Lower lobe of right lung (tissue), 2 donors: ENCODE measurements at places on chromosomes 3 and 15. TPM values are rescaled to one million over a fixed set of nuclear protein-coding genes. Genes with fewer than 3 reads are reported as not detected.

The CLRN1 gene
- not detected for total RNA-seq

DNA sequence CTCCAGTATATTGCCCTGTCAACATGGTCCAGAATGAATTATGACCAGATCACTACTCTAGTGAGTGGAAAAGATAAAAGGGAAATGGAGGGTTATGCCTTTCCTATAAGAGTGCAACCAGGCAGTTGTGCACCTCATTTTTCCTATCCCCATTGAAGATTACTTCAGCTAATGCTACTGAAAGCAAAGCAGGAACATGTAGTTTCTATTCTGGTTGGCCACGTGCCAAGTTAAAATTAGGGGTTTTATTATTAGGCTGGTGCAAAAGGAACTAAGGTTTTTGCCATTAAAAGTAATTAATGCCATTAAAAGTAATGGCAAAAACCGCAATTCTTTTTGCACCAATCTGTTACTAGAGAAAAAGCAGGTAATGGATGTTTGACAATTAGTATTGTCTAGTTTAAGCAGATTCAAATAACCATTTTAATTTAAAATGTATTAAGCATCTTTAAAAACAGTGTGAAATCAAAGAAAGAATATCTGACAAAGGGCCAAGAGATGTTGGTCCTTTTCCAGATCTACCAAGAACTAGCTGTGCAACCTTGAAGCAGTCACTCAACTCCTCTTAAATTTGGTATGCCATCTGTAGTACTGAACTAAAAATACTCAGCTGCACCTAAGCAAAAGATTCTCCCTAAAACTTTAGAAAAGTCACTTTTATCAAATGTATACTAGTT, 567.5 kb upstream of the CCDC54 start:
- DNase-seq: no peak

- DNase-seq: no peak
These were observed 65.2 kb upstream of the CHL1 start for GRCh38 chr3:131151-131888.

DNA sequence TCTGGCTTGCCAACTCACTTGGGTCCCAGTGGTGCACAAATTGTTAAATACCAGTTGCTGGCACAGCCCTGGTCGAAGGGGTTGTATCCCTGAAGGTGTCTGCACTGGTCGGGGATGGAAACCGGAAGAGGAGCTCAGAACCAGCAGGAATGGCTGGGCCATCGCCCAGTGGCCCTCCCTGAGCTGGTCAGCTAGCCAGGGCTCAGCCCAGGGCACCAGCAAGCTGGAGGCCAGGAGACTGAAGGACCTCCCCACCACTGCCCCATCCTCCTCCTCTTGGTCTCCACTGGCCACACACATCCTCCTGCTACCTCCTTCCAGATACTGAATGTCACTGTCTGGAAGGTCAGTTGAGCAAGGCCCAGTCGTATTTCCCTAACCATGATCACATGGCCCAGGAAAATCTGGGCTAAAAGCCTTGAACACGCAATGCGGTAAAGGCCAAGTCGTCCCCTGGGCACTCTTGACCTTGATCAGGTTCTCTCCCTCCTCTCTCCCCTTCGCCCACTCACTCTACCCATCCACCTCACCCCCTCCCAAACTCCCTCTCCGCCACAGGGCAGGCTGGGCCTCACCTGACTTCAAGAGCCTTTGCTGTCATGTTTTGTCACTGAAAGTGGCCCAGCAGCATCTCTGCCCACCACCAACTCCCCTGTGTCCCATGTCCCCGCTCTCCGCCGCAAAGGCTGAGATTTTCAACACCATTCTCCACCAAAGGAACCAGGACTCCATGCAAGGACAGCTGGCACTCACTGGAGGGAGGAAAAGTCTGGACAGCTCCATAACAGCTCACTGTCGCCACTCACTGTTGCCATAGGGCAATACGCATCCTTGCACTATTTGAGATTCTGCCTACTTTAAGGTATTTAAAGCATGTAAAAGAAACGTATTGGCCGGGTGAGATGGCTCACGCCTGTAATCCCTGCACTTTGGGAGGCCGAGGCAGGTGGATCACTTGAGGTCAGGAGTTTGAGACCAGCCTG, 12.1 kb downstream of the ZDHHC19 start:
- DNase-seq: no peak

DNA sequence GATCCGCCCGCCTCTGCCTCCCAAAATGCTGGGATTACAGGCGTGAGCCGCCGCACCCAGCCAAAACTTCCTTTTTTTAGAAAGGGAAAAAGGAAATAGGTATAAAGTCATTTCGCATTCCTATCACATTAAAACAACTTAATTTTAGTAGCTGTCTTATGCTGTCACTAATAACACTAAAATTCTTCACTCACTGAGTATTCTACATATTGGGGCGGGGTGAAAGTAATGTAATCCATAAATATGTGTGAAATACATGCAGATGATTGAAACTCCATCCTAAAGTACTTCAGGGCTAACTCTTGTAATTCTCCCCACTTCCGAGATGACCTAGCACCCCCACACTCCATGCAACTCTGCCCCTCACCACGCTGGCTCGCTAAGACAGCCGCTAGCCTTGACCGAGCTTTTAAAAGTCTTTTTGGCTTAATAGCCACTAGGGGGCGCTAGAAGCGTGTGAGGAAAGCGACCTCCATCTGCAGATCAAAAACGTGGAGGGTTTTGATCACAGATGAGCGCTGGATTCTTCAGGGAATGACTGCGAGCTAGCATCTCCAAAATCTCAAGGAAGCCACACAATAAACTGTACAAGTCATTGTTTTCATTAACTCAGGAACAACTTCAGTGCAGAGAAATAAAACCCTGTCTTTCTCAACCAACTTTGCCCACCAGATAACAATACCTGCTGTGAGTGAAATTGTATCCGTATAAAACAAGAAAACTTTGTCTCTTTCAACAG, 129.3 kb upstream of the IGF1R start:
- DNase-seq: no peak

GRCh38 chr3:179528772-179529171, 34.0 kb upstream of the ACTL6A start:
- no peak for DNase-seq

The HYAL2 gene
- total RNA-seq: 155 TPM

The GOLGA8G gene
- not detected for total RNA-seq

- DNase-seq: no peak
These were observed 27.9 kb upstream of the SCN10A start for GRCh38 chr3:38843898-38844297.

GRCh38 chr3:153961494-153961893, 159.7 kb upstream of the ARHGEF26 start:
- no peak for DNase-seq

The GOLGA8J gene
- total RNA-seq: 0.59 TPM

DNA sequence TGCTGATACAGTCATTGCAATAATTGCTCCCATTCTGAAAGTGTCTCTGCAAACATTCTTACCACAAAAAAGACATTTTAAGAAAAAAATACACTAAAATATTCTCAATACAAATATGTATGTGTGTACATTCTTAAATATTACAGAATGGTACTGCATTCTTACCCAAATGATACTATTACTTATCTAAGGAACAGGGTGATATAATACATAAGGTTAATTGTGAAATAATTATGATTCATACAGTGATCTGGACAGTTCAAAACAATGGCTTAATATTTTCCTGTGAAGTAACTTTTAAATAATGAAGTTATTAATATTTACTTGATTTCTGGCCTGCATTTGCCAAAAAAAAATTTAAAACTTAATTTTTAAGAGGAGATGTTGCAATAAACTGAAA, 694.6 kb downstream of the TUSC7 start:
- DNase-seq: no peak

The VPS39 gene
- 79.9 TPM for total RNA-seq

DNA sequence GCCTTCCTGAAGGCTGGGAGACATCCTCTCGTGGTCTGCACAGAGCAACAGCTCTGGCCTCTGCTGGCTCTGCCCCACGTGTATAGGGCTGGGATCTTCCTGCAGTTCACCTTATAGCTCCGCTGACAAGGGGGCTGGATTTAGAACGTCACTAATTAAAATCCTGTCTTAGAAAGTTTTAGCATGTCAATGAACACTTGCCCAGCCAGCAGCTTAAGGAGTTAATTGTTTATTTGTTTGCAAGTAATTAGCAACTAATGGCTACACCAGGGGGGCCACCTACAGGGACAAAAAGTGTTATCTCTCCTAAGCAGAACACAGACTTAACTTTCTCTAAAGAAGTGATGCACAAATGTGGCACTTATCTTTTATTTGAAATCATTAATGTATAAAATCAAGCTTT, at the start of gene HESX1:
Gene HESX1, minus strand, starts transcription at position 84 of the 403 bp plus-strand sequence. Its CDS starts 60 bp downstream, at position 24.
- DNase-seq: no peak

The SOX2 gene
- 4.0 TPM for total RNA-seq

- DNase-seq: no peak
These were observed 1.8 kb upstream of the TGFBR2 start for GRCh38 chr3:30604558-30604957.

The LCTL gene
- total RNA-seq: not detected
